ENCODE measurements at places on chromosomes 1 and 21.

- DNase-seq: no peak
These were observed 323.6 kb downstream of the MRPL39 start for GRCh38 chr21:25283720-25284119.

DNA sequence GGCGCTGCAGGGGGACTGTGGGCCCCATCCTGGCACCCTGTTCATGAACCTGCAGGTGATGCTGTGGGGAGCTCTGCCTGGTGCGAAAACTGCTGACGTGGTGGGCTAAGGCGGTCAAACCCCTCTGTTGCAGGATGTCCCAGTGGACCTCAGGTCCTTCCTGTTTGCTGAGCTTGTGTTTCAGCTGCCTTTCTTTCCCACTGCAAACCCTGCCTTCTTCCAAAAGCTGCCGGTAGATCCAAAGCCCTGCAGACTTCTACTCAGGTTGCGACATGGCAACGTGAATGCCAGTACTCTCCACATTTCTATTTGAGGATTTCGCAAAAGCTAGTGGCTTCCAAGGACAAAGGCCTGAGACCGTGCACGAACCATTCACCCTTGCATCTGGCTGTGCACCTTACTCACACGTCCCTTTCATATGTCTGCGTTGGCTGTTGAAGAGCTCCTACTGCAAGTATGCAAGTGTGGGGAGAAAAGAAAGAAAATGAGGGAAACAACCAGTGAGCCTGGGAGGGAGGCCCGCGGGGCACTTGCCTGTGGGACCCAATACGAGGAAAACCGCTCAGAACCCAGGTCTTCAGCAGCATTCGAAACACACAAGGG, 6.2 kb upstream of the RRP1 start:
- DNase-seq: no peak

- DNase-seq: no peak
These were observed 207.7 kb upstream of the FGGY start for GRCh38 chr1:59089036-59089798.

- DNase-seq: no peak
These were observed 21.9 kb upstream of the PLCH2 start for GRCh38 chr1:2454227-2454626.

DNA sequence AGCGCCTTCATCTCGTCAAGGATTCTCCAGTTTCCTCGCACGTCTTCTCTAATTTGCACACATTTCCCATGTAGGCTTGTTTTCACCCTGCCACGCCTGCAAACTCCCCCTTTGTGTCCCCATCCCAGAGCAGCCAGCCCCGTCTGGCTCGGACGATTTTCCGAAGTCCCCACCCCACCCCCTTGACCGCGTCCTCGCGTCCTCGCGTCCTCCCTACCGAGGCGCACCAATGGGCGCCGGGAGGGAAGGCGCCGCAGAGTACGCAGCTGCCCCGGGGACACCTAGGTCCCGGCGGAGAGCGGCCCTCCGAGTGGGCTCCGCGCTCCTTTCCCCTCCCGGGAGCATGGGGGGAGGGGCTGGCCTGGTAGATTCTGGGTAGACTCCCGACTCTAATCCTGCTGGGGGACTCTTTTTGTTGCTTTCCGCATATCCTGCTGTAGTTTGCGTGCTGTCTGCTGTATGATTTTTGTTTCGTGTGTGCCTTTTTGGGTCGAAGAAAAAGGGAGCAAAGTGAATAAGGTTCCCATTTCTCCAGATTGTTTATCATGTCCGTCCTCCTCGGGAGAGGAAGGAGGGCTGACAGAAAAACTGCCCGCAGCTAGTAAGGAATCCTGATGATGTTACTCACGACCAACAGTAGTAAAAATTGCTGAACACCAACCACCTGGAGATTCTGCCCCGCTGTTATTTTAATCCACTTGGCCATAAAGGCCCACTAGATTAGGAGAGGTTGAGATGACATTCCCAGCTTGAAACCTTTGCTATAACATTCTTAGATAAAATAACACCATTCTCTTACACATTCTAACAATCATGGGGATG, 1.5 kb downstream of the CACHD1 start:
- no peak for DNase-seq

DNA sequence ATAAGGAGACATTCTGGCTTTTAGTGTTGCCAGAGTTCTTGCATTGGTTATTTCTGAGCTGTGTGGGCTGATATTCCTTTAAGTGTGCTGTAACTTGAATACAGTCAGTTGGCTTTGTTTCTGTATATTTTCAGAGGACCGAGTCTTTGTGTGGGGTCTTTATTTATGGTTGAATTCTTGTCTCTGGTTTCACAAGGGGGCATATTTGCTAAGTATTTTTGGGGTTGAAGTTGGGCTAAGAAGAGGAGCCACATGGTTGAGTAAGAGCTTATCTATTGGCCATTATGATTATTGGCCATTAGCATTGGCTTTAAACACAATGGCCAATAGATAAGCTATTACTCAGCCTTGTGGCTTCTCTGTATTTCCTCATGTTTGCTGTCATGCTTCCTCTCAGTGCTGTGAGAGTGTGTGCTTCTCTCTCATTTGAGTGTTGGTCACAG, 26.3 kb upstream of the PTGFR start:
- DNase-seq: no peak

- DNase-seq: no peak
These were observed 4.9 kb downstream of the MACO1 start for GRCh38 chr1:25435397-25436108.

DNA sequence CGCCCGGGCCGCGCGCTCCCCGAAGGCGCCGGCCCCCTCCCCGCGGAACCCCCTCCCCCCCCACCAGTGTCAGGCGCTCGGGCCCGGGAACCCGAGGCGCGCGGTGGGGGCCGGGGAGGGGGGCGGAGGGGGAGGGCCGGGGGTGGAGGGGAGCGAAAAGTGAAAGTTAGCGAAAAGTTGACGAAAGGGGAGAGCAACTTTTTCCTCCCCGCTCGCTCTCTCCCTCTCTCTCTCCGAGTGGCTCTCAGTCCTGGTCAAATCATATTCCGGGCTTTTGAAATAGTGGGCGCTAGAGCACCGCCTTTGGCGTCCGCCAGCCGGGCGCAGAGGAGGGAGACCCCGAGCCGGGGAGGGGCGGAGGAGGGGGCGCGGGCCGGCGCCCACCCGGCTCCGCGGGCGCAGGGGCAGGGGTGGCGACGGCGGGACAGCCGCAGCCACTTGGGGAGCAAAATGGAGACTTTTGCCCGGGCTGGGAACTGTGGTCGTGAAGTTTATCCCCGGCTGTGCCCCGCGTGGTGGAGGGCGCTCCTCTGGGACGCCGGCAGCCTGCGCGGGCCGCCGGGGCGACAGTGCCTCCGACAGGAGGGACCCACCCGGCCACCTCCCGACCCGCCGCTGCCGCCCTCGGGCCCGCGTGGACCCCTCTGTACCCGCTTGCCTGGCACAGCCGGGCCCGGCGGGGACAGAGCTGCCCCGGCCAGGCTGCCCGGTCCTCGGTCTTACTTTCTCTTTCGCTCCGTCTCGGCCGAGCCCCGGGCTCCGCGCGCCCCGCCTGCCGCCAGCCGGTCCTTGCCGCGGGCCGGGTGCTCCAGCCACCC, 697 bp downstream of the PRDM16 start:
- no peak for DNase-seq

DNA sequence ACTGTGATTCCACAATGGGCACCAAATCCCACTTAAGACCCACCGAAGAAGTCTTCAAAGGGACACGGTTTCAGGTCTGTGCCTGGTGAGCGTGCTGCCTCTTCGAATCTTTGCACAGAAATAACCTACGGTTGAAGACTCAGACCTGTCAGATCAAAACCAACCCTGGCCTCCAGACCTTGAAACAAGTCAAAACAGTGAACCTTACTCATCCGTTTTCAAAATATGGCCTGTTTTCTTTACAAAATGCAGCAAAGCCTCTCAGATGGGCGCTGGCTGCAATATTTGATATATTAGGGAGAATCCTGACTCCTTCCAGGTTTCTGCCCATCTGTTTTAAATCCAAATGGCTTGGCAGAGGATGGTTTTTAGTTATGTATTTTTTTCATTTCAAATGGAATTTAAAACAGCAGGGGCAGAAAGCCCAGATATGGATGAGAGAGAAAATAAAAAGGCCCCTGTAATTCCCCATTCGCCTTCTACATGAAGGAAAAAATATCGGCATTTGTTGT, 14.0 kb downstream of the JUN start:
- no peak for DNase-seq

- DNase-seq: no peak
These were observed 9.8 kb downstream of the ERRFI1 start for GRCh38 chr1:8016210-8016894.

DNA sequence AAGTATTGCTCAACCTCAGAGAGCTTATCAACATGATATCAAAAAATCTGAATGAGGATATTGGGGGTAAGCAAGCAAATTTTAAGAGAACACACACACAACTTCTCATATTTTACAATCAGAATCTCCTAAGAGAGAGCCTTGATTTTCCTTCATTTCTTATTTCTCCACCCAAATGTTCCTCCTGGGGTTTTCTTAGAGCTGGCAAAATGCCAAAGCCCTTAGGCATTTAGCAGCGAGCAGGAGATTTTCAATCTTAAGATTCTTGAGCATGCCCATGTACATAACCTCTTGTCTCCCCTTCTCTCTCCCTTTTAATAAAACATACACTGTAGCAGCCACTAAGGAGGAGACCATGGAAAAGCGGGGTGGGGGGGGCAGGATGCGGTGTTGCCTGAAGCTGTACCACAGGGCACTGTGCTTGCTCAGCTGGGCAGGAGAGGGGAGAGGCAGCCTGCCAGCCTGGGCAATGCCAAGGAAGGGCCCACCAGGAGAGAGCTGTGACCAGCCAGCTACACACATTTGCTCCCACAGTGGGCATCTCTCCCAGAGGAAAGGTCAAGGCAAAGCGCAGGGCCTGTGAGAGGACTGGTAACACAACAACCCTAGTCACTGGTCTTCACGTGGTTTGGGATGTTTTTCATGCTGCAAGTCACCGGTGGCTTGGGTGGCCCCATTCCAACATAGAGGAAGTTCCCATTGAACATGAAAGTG, 4.3 kb downstream of the BRINP2 start:
- no peak for DNase-seq

DNA sequence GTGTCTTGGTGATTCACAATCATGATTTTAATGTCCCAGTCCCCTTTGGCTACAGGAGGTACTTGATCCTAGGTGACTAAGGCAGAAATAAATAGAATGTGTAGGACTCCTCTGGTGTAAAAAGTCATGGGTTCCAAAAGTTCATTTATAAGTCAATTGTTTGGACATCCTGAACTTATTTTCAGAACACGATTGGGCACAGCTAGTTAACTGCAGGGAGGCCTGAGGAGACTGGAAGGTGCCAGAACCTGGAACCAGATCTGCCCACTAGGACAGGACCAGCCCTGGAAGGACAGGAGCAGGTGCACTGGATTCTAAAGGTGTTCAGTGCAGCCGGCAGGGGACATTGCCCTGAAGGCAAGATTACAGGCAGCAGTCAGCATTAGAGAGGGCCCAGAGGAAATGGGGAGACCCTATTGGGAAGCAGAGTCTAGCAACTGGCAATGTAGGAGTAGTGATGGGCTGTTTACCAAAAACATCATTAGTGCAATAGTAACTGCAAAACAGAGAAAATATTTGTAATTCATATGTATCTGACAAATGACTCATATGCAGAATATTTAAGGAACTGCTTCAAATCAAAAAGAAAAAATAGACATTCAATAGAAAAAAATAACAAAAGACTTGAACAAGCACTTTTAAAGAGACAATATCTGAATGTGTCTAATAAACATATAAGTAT, 23.6 kb upstream of the HEATR1 start:
- no peak for DNase-seq

- DNase-seq: no peak
These were observed 245.9 kb upstream of the SGIP1 start for GRCh38 chr1:66288048-66288447.

- no peak for DNase-seq
These were observed 29.1 kb downstream of the THRAP3 start for GRCh38 chr1:36253161-36253862.

- no peak for DNase-seq
These were observed 29.3 kb downstream of the COP1 start for GRCh38 chr1:176177764-176178163.

DNA sequence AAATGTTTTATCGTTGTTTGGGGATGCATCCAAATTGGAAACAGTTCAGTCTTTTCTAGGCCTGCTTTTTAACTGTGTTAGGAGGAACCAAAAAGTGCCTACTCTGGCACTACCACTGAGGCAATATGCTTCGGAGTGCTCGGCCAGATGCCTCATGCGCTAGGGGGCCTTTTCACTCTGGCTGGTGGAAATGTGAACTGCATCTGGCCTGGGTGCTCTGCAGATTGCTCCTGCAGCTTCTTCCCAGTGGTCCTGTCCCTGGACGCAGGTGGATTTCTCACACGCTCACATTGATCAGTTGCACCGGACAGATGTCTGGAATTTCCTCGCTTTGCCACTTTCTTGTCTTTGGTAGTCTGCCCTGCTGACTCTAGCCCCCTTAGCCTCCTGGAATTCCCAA, 330.2 kb upstream of the FMN2 start:
- no peak for DNase-seq

- no peak for DNase-seq
These were observed 4.2 kb downstream of the FABP3 start for GRCh38 chr1:31368611-31369107.

- DNase-seq: no peak
These were observed 32.3 kb downstream of the PTPRC start for GRCh38 chr1:198671136-198671535.

DNA sequence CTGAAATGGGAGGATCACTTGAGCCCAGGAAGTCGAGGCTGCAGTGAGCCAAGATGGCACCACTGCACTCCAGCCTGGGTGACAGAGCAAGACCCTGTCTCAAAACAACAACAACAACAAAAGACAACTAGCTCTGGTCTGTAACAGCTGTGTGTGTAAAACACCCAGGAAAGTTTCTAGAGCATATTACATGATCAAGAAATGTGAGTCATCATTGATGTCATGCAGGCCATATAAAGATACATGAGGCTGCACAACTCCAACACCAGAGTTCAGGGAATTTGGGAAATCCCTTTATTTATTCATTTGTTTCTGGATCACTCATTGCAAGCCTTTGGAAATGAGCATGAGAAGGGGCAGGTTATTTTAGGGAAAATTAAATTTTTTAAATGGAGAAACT, 50.3 kb upstream of the CTPS1 start:
- DNase-seq: no peak

GRCh38 chr1:2592672-2593071, 6.1 kb downstream of the PRXL2B start:
- no peak for DNase-seq

DNA sequence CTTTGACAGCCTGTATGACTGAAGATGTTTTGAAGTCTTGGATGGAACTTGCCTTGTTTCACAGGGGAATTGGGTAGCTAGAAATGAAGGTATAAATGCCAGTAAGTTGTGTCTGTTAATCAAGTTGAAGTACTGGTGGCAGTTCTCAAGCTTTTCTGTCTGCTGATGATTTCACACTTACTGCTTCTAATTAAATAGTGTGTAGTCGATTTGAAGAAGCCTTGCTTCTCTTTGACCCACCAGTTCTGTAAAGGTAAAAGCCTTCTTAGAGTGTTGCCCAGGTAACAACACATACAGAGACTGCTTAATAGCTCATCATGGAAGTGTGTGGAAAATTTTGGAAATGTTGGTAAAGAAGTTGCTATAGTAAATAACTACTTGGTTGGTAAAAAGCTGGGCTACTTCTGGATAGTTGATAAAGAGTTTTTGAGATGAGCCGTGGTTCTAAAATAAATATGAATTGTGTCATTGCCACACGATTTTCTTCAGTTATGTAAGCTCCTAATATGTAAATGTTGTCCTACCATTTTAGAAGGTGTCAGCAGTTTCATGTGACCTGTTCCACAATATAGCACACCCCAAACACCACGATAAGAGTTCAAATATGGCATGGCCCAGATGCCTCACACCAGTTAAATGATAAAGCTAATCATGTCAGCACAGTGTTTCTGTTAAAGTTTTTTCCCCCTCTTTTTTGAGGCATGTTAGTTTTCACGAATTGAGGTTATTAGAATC, 7.4 kb downstream of the RABGAP1L start:
- DNase-seq: no peak
